Gastroesophageal sphincter (tissue), 4 donors: ENCODE measurements at places on chromosomes 7 and 10. TPM values are rescaled to one million over a fixed set of nuclear protein-coding genes. Genes with fewer than 3 reads are reported as not detected.

DNA sequence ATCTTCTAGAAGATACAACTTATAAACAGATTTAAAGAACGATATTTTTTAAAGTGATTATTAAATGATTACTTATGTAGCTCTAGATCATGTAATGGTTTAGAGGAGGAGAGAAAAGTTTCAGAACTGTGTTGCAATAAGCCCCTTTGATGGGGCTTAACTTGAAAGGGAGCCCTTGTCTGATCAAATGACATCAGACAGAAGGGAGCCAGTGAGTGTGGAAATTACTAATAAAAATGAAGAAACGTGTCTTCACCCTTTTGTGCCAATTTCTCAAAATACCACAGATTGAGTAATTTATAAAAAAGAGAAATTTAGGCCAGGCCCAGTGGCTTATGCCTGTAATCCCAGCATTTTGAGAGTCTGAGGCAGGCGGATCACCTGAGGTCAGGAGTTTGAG is 318.2 kb downstream of the EXOC4 start:
- peak; percentile 55 for ATAC-seq

DNA sequence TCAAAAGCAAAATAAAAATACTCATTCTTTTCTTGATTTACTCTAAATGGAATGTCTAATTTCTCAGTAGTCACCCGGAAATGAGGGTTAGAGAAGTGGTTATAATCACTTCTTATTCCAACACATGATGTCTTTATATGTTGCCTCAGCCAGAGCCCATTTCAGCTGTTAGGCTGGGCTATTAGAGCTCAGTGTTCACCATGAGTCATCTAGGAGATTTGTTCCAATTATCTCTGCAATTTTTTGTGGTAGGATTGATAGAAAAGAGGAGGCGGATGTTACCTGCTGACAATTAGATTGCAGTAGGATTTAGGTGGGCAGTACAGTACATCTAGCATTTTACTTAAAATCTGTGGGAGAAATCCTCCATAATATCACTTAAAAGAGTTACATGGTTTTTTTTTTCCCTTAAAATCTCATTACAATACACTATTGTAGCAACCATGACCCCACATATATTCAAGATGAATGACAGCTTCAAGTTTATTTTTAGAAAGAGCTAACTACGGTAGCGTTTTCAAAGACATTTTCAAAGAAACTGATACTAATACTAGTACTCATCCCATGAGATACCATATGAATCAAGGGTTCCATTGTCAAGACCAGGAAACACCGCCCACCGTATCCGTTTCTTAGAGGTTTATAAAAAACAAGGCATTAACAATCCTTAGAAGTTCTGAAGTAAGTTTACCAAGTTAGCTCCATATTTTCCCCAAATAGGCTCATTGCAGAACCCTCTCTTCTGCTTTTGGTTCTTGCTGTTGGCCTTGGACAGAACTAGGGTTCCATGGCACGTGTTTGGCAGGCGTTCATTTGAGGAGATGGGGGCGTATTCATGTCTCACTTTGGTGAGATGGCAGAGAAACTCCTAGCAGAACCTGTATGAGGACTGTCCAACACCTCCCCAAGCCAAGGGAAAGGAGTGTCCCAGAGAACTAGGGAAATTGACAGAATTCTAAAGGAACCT is 10.4 kb downstream of the CPA2 start:
- ATAC-seq: no peak

DNA sequence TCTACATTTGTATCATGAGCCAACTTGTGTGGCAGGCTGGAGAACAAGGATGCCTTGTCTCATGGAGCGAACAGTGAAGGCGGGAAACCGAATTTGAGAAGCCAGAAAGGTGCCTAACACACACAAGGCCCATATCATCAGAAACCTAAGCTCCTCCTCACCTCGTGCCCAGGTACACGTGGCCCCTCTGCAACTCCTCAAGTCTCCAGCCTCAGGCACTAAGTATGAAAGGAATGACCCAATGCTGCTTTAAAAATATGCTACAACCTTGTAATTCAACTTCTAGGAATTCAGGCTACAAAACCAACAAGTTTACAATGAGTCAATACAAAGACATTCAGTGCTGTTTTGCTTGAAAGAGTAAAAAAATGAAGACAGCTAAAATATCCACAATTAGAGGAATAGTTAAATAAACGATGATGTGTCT is 95.7 kb downstream of the CDK6 start:
- no peak for ATAC-seq

Gene DDX50
- total RNA-seq: 43.5 TPM

- no peak for ATAC-seq
Observed at GRCh38 chr10:129882291-129883010, 81.6 kb downstream of the EBF3 start.

DNA sequence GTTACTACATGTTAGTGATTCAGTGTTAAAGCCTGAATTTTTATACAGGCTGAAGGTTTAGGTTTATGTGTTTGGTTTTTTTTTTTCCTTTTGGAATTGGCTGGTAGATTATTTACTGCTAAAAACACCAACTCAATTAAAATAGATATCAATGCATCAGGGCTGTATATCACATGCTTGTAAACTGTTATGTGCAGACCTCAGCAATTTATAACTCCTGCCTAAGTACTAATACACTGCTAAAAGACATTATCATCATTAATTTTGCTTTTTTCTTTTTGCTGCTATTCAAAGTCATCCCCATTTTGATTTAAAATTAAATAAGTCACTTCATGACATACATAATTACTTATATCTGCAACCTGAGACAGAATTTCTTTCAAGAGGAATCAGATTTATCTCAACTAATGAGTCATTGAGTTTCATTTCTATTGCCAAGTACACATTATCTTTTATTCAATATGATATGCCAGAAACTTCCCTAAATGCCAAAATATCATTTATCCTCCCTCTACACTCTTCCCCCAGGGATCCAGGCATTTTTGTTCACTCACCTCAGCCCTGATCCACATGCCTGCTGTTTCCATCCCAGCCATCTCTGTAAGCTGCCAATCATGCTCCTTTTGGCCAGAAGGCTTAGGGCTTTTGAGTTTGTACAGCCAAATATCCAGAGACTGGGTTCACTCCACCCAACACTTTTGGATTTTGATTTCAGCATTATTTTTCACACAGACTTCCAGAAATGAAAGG is 98.5 kb downstream of the POLR1F start:
- no peak for ATAC-seq

GRCh38 chr10:97768322-97769315 is 3.2 kb downstream of the SFRP5 start:
- ATAC-seq: no peak
